Stimulated activated CD4-positive, alpha-beta T cell treated with anti-CD3 and anti-CD28 coated beads, Interleukin-1b, Interleukin-23, amount 100 ng/mL, for 4 hours (primary cell): ENCODE measurements at places on chromosomes 1 and 21.
A peak's percentile ranks its signal among the peaks of the same experiment; 100 is the strongest.

- no peak for DNase-seq
Measured at GRCh38 chr21:32001390-32001789, 128.6 kb downstream of the HUNK start.

DNA sequence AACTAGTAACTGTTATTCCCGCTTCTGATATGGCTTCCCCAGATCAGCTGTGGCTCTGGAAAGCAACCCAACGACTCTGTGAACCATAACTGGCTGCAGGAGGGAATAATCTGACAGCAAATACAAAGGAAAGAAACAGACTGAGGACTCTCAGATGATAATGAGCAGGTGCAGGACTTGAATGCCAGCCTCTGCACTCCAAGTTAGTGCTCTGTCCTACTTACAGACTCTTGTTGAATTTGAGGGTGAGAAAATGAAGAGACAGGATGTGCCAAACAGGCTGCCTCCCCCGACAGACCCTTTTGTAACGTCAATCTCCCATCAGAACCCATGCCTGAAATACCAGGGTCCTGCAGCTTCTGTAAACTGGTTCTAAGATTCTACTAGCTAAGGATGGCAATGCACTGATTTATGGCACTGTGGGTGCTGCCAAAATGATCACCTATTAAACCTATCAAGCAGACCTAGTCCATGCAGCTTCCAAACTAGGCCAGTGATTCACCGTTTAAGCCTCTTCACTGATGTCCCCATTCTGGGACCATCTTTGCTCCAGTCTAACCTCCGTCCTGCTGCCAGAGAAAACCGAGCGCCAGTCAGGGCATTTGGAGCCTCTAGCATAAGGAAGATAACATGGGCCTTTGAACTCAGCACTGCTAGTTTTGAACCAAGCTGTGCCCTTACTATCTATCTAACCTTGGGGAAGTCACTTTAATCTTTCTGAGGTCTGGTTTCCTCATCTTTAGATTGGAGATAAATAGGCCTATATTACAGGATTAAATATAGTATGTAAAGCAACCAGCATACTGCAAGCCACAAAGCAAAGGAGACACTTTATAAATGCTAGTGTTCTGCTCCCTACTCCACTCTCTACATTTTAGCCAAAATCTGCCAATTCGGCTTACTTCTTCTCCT lies 4.8 kb downstream of the MKNK1 start:
- no peak for DNase-seq

- DNase-seq, result no peak
Measured at GRCh38 chr1:218546314-218546713, 201.2 kb downstream of the TGFB2 start.

- no peak for DNase-seq
Measured at GRCh38 chr1:88557014-88557413, 127.1 kb upstream of the PKN2 start.

- DNase-seq, result peak; percentile 39
Measured at GRCh38 chr1:85278853-85279314, 2.5 kb upstream of the BCL10 start.

GRCh38 chr21:28393279-28393678 lies 599.4 kb downstream of the LTN1 start:
- DNase-seq, result no peak

DNA sequence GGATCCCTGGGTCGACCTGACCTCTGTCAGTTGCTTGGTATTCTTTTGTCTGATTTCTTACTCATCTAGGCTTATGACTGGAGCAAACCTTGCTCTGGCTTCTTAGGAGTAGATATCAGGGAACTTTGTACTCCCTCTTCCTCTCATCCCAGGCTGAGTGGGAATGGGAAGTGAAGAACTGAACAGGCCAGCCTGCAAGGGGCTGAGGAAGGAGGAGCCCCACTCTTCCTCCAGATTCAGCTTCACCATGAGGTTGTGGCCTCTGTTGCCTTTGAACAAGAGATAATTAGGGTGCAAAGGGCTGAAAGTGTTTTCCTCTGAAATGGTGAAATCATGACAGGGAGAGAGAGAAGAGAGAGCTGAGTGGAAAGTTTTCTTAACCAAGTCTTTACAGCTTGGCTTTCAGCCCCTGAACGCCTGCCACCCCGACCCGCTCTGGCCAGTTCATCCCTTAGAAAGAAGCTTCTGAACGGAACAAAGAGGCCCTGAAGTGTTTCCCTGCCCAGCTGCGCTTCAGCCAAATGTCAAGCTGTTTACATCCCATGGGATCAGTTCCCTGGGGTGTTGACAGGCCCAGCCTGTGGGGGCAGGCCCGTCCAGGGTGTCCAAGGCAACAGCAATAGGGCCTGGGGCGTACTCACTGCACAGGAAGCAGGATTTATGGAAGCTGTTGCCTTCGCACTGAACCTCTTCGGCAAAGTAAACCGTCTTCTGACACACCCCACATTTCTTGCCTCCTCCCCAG lies 11.2 kb downstream of the CSRP1 start:
- no peak for DNase-seq

- no peak for DNase-seq
Measured at GRCh38 chr1:178465011-178465410, 31.8 kb downstream of the CLEC20A start.

- DNase-seq, result no peak
Measured at GRCh38 chr1:46735708-46736324, 16.9 kb upstream of the EFCAB14 start.

DNA sequence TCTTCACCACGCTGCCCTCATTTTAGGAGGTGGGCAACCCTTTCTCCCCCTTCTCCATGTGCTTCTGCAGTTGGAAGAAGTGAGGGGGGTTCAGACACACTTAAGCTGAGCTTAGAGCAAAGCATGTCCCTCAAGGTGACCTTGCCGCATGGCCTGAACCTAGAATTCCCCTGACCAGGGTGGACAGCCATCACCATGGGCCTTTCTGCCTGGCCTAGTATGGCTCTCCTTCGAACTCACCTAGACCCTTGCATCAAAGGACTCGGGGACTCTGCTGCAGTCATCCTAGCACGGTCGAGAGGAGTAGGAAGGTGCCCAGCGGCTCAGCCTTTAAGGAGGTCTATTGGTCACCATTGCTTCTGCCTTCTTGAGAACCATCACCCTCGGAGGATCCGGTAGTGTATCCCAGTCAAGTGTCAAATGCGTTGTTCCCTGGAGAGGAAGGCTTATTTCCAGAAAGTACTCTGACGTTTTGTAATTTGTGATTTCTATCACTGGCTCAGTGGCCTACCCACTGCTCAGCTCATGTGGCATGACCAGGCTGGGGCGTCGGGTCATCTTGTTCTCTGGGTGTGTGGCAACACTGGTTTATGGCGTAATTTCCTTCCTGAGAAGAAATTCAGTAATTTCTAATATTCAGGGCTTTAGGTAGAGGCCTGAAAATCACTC lies at the start of gene KCNE1:
KCNE1 (minus strand) TSS at position 424 of the 669 bp plus-strand sequence. CDS start 62,576 bp downstream, outside the sequence.
- no peak for DNase-seq

GRCh38 chr21:33302055-33302454 lies 22.7 kb upstream of the IFNAR1 start:
- no peak for DNase-seq

DNA sequence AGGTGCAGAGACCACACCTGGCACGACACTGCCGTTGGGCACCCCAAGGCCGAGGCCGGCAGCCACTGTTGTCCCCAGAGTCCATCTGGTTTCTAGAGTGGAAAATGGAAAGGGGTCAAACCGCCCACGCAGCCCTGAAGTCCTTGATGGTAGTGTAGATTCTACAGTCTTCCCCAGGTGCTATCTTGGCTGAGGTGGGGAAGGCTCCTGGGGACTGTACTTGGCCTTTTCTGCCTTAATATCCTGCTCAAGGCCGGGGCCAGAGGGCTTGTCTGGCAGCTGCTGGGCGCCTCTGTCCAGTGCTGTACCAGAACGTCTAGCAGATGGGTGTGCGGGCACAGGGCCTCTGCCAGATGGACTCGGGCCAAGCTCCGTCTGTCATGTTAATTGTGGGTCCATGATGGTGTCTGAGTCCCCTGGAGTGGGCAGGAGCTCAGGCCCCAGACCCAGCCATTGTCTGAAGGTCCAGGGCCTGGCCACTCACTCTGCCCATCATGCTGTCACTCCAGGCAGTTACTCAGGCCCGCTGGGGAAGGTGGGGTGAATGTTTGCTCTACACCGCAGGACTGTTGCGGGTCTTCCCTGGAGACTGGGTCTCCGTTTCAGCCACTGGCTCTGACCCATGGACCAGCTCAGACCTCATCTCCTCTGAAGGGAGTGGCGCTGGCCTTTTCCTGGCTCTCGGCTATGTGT lies 161.9 kb upstream of the COL6A1 start:
- DNase-seq, result no peak

- no peak for DNase-seq
Measured at GRCh38 chr1:201507360-201507675, 395 bp upstream of the CSRP1 start.
